ENCODE measurements at places on chromosomes 7 and 10.

DNA sequence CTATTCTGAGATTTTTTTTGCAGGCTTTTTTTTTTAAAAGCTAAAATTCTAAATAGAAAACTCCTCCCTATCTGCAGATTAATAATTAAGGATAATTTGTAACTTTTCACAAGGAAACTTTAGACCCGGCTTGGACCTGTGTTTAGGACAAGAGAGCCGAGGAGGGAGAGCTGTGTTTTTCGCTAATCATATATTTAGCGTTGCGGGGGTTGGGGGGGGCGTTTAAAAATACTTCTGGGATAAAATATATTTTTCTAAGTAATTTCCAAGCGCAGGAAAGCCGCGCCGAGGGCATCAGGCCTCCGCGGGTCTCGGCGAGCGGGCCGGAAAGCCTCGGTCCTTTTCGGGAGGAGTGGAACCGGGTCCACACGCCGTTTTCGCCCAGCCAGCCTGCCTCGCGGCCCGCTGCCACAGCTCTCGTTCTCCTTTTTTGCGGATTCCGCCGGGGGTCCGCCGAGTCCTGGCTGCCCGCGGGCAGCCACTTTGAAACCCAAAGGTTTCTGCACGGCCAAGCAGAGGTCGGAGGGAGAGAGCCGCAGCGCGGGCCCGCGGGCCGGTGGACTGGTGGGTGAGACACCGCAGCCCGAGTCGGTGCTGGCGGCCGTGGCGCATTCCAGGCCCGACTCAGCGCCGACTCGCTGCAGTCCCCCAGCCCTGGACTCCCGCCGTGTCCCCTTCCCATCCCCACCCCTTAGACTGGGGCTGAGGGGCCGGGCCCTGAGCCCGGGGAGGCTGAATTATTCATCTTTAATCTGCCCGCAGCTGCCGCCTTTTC lies 2.3 kb downstream of the PAX2 start:
- DNase-seq, result no peak

DNA sequence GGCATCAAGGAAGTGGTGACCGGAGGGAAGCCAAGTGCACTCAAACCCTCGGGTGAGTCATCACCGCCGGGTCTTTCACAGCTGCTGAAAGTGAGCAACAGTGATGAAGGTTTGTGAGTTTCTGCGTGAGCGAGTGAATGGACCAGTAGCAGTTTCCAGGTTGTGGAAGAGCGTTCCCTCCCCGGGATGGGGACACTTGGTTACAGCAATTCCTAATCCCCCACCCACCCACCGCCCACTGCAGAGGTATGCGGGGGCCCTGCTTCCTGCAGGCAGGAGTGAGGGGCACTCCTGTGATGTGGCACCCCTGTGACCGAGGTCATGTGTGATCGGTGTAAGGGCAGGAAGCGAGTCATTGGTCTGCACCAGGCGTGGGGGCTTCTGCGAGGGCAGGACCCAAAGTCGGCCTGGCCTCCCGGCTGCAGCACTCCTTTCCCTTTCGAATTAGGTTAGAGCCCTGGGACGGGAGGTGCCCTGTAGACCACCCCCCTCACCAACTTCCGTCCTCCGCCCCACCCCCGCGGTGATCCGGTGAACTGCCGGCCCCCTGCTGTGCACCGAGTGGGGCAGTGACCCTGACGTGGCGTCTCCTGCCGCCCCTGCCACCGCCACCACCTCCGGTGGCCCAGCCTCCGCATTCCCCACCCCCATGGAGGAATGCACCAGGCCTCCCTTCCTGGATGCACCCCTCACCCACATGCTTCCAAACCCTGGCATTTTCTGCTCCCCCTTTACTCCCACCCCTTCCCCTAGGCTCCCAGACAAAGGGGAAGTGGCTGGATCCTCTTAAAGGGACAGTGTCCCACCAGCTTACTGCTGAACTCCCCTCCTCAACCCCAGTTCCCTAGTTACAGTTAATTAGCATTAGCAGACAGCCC lies 10.9 kb downstream of the LIMK1 start:
- DNase-seq, result peak; percentile 85

- DNase-seq, result no peak
Measured at GRCh38 chr10:107032700-107033401, 131.7 kb downstream of the SORCS1 start.

GRCh38 chr7:128402356-128402755 lies 7.4 kb downstream of the IMPDH1 start:
- DNase-seq, result no peak

DNA sequence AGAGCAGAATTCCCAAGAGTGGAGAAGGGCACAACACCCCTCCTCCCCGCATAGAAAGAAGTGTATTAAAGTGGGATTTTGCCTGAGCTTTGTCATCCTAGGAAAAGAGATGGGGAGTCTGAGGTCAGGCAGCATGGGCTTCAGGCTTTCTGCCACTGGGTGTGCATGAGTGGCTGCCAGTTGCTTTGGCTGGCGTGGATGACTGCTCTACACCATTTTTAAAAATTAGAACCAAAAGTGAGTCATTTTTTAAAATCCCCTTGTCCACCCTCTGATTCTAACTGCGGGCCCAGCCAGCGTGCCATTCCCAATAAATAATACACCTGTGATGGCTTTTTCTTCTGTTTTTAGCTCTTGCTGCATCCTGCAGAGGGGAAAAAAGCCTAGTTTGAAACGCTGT lies 13.4 kb downstream of the SLC29A3 start:
- no peak for DNase-seq

DNA sequence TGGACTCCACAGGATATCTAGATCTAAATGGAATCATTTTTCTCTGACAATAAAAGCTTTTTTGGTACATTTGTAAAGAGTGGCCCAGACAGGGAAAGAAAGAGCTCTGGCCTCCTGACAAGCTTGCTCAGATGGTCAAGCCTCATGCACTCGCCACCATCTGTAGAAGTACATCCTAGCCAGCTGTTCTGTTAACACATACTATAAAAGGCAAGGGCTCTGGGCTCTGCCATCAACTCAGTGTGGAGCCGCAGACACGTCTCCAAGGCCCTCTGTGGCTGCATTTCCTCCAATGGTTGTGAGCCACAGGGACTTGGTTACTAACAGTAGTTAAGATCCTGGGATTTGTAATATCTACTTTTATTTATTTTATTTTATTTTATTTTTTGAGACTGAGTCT lies 70.8 kb upstream of the KDM7A start:
- no peak for DNase-seq

DNA sequence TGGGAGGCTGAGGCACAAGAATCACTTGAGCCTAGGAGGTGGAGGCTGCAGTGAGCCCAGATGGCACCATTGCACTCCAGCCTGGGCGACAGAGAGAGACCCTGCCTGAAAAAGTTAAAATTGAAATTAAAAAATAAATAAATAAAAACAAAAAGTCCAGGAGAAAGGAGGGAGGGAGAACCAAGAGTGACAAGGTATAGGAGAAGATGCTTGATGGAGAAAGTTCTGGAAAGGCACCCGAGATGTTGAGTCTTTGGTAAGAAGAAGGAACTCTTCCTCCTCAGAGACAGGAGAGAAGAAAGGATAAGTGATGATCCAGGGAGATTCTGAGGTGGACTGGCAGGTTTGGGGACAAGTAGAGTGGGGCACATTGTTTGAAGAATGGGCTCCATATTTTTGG lies 17.4 kb upstream of the LBX1 start:
- DNase-seq, result no peak

DNA sequence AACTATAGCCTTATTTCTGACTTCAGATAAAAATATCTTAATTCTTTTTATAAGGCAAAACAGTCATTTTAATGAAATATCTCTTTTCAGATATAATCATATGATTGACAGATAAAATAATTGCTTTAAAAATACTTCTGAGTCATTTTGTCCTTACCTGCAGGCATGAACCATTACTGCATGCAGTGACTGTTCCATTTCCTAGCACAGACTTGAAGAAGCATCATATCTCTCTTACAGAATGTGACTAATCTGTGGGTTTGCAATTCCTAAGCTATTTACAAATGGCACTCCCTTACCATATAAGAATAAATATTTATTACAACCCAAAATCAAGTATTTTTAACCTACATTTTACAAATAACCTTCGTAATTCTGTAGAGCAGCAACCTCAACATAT lies 120.7 kb downstream of the SRPK2 start:
- DNase-seq, result peak; percentile 22

DNA sequence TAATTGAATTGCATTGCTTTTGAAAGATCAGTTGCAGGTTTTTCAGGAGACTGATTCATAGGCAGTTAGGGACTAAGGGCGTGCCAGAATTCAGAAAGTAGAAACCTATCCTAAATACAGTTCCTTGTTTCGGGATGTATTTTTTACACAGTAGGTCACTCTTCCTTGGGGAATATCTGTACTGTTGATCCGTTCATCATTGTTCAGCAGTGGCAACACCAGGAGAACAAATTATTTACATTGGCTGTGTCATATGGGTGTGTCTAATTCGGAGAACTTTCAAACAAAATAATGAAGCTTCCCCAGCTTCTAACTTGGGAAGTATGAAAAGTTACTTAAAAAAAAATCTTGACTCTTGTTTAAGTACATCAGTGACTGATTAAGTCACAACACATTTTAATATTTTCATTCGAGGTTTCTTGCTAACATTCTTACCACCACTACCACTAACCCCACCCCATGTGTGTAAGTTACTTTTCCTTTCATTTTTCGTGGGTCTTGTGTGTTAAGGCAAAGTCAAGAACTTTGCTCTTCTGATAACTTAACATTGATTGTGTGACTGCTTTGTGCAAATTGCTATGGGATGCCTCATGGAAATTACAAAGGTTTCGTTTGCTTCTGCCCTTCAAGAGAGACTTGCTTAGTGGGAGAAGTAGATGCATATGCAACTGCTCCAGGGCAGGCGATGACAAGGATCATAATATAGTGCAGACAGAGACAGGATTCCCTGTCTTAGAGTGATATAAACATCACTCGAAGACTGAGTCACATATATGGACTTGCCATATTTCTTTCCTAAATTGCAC lies 43.8 kb upstream of the RPA3 start:
- DNase-seq, result no peak

- DNase-seq, result no peak
Measured at GRCh38 chr10:103382769-103383168, 13.5 kb downstream of the ATP5MK start.

Data from astrocyte of the cerebellum (primary cell).